ENCODE measurements at places on chromosomes 5 and 9.

DNA sequence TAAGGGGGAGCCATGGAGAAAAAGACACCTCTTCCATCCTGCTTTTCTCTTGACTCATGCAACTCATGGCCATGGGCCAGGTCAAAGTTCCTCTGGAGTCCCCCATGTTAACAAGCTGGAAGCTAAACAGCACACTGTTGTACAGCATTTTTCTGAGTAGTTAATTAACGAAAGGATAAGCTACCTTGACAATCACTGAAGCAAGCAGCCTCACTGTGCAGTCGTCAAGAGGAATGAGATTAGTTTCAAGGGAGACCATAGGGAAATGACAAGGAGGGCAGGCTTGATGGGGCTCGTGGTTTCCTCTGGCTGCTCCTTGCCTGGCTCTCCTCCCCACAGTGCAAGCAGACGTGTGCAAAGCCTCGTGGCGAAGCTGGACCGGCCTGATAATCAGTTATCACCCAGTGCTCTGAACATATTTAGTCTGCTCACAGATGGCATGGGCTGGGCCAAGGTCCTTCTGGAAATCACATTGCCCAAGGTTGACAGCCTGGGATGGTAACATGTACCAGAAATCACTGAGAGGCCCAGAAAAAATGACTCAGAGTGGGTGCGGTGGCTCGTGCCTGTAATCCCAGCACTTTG, 209.5 kb downstream of the SLIT3 start:
- no peak for DNase-seq

GRCh38 chr5:20486826-20487225, 498.8 kb upstream of the CDH18 start:
- no peak for DNase-seq

GRCh38 chr9:123518338-123518737, 162.3 kb downstream of the CRB2 start:
- DNase-seq: no peak

DNA sequence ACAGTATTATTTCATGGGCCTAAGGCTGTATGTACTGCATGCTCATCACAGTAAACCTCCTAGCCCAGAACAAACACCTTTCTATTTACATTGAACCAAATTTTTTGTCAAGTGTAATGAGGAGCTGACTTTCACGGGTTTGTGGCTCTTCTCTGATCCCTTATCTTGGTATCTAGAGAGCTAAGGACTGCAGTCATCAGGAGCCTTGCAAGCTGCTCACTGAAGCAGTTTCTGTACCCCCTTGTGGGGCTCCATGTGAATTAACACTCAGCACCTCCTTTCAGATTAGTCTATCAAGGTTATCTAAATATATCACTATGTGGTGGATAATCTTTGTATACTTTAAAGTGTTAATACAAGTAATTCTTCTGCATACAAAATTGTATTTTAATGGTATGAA, 108.2 kb downstream of the AUH start:
- DNase-seq: no peak

DNA sequence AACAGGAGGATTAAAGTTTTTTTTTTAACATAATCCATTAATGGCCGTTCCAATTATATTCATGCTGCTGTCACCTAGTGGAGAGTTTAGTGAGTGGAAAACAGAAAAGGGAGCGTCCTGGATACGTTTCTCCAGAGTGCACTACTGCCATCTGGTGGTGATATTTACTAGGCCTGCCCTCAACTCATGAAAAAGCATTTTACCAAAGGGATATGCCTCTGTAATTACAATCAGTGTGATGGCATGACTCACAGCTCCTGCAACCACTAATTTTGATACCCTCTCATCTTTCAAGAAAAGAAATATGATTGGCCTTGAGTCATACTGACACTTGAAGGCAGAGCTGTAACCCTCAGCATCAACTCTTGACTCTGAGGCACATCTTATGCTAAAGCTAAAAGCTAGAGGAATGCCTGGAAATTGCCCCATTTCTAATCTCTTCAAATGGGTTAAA, 20.1 kb downstream of the MINAR2 start:
- peak; percentile 44 for DNase-seq

DNA sequence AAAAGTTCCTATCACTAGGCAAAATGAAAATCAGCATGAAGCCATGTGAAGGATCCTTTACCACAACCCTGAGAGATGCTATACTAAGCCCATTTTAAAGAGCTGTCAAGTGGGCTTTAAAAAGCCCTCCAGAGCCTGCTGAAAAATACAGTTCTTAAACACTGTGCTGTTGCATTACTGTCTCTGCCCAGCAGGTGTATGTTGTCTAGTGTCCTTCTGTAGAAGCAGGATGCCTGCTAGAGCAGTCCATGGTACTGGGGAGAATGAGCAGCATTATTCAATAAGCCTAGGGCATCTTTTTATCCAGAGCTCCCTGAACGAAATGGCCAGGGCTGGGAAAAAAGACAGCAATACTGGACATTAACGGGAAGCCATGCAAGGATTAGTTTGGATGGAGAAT, 126.2 kb upstream of the PLCXD3 start:
- DNase-seq: no peak

GRCh38 chr5:32057187-32058096, 116.7 kb downstream of the GOLPH3 start:
- peak; percentile 6 for DNase-seq

DNA sequence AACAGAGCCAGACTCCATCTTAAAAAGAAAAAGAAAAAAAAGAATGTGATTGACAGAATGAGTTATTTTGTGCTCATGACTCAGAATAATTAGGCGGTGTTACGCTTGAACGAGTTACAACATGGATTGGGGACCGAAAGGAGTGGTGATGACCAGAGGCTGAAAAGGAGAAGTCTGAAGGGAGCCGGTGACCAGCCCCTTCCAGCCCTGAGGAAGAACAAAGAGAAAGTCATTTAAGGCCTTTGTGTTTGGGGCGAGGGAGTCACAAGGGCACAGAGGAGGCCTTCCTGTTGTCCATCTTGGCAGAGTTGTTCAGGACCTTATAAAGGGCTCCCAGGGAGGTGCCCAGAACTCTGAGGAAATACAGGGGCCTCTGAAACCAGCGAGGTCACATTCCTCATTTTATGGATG, 131.6 kb downstream of the GOLPH3 start:
- no peak for DNase-seq

DNA sequence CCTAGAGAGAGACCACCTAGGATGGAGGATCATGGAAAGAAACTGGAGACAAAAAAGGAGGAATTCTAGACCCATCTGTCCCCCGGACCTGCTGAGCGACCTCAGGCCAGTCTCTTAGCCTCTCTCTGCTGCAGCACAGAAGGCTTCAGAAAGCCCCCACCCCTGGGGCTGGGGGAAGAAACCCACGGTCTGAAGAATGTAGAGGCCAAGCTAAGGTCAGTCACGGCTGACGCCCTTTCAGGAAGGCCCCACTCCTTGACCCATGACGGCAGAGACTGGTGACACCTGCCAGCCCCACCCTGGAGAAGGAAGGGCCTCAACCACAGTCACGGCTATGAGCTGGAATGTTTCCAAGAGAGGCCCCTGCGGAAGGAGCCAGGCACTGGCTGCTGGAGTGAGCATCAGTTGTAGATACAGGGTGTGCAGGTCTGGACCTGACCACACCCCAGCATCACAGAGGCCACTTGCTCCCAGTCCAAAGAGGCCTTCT, 120.5 kb upstream of the BOD1 start:
- DNase-seq: no peak

- DNase-seq: no peak
Measured at GRCh38 chr5:16313761-16314160, 134.2 kb upstream of the MARCHF11 start.
